PC-9 (cell line): ENCODE measurements at places on chromosomes 13 and 19. TPM values are rescaled to one million over a fixed set of nuclear protein-coding genes. Genes with fewer than 3 reads are reported as not detected.
A peak's percentile ranks its signal among the peaks of the same experiment; 100 is the strongest.

The C19orf85 gene
- total RNA-seq = 0.73 and 0.74 TPM in 2 replicates

- H3K27ac ChIP-seq = no peak overlapping the region
- H3K27me3 ChIP-seq = peaks cover 58% of the 10 kb centered on the region
- H3K36me3 ChIP-seq = no peaks in the 10 kb centered on the region
- no peak overlapping the region for H3K4me3 ChIP-seq
Observed at GRCh38 chr13:101919541-101920181, 467.2 kb downstream of the ITGBL1 start.

DNA sequence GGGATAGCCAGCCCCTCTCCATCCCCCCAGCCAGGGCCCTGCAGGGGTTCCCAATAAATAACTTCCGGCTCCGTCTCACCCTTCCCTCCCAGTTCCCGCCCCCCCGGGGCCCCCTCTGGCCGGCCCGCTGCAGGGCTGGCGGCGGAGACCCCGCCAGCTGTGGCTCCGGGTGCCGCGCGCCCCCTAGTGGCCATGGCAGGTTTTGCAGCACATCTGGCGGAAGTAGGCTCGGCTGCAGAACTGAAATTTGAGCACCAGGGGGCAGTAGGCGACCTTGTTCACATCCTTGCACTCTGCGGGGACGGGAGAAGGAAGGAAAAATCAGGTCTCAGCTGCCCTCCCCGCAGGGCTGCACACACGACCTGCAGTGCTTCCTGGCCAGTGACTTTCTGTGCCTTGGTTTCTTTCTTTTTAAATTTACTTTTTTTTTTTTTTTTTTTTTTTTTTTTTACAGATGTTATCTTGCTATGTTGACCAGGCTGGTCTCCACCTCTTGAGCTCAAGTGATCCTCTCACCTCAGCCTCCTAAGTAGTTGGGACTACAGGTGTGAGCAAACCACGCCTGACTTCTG lies 3.6 kb upstream of the MYO1F start:
- peaks cover 11% of the 10 kb centered on the region; the same call in 1 of the 2 replicates for H3K27me3 ChIP-seq
- H3K36me3 ChIP-seq = no peaks in the 10 kb centered on the region
- DNase-seq = peak; percentile 72
- no peak overlapping the region for H3K27ac ChIP-seq
- H3K4me3 ChIP-seq = no peak overlapping the region

GRCh38 chr13:95050800-95051615 lies 250.2 kb downstream of the ABCC4 start:
- no peaks in the 10 kb centered on the region for H3K27me3 ChIP-seq
- no peaks in the 10 kb centered on the region for H3K36me3 ChIP-seq
- H3K27ac ChIP-seq = no peak overlapping the region
- DNase-seq = no peak
- H3K4me1 ChIP-seq = no peaks in the 10 kb centered on the region
- H3K4me3 ChIP-seq = no peak overlapping the region

The TTC9B gene
- total RNA-seq = 0.50 and 0.59 TPM in 2 replicates

DNA sequence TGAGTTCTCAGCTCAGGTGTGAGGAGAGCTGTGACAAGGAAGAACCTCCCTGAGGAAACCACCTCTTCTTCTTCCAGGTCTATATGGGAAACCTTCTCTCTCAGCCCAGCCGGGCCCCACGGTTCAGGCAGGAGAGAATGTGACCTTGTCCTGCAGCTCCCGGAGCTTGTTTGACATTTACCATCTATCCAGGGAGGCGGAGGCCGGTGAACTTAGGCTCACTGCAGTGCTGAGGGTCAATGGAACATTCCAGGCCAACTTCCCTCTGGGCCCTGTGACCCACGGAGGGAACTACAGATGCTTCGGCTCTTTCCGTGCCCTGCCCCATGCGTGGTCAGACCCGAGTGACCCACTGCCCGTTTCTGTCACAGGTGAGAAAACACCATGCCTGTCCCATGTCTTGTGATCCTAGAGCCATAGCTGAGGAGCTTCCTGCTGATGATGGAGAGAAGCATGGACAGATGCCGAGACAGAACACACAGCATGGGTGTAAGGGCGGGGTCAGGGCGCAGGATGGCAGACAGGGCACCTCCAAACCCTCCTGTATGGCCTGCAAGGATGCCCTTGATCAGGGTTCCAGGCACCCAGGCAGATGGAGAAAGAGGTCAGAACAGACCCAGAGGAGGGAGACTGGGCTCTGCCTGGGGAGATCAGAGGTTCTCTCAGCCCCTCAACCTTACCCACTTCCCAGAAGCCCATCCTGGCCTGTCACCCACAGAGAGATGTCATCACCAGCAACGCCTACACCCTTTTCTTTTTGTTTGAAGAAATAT lies 5.4 kb downstream of the KIR3DL3 start:
- H3K4me3 ChIP-seq = no peak overlapping the region
- no peak overlapping the region for H3K27ac ChIP-seq
- no peak for DNase-seq
- peaks cover 73% of the 10 kb centered on the region for H3K27me3 ChIP-seq
- no peaks in the 10 kb centered on the region for H3K4me1 ChIP-seq

- H3K4me1 ChIP-seq = no peaks in the 10 kb centered on the region
- no peaks in the 10 kb centered on the region for H3K27me3 ChIP-seq
- H3K4me3 ChIP-seq = no peak overlapping the region
- no peak for DNase-seq
- H3K36me3 ChIP-seq = no peaks in the 10 kb centered on the region
Observed at GRCh38 chr13:65999411-65999810, 1230.7 kb downstream of the PCDH9 start.

DNA sequence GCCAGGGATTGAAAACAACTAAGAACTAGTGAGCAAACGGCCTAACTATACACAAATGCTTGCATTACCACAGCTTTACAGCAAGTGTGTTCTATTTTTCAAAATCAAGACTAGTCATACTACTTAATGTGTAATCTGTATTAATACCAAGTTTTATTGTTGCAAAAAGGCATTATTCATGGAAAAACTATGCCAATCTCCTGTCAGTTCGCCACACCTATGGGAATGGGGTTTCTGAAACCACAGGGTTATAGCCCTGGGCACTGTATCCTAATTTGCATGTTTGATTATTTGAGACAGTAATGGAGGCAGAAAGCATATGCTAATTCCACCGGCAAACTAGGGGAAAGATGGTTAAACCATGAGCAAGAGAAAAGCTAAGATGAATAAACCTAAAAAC lies 14.3 kb downstream of the GAS6 start:
- peak; percentile 72 for DNase-seq
- no peaks in the 10 kb centered on the region for H3K27me3 ChIP-seq
- no peak overlapping the region for H3K4me3 ChIP-seq
- peak overlapping the region; percentile 62 for H3K27ac ChIP-seq
- 0 out of 2 replicates have a peak, but pooled peaks cover 3% of the 10 kb centered on the region for H3K36me3 ChIP-seq
- H3K4me1 ChIP-seq = peaks cover 25% of the 10 kb centered on the region

The LYPD3 gene
- total RNA-seq = 70.8 and 78.3 TPM in 2 replicates

The PLK5 gene
- total RNA-seq = not detected in 2 replicates
